ENCODE measurements at places on chromosomes 16 and 17.

DNA sequence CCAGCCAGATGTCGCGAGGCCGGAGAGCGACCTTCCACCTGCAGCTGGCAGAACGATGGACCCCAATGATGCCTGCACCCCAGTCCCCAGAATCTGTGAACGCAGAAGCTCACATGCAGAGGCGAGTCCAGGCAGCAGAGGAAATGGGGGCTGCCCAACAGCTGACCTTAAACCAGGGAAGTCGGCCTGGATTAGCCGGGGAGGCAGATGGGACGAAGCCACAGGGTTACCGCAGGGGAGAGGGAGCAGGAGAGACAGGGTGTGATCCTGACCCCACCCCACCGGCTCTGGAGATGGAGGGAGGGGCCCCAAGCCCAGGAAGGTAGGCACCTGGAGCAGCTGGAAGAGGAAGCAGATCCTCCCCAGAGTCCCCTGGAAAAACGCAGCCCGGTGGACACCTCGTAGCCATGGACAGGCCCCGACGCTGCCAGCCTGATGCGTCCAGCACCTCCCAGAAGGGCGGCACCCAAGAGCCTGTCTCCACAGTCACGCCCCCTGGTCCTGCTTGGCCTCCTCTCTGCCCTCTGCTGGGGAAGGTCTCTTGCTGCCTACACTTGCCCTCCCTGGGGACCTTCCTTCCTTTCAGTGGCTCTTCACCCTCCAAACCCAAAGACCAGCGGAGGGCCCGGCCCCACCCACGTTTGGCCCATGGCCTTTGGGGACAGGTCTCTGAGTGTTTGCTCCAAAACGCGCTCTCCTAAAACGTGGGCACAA is 37.3 kb downstream of the PIEZO1 start:
- DNase-seq, result peak; percentile 94

DNA sequence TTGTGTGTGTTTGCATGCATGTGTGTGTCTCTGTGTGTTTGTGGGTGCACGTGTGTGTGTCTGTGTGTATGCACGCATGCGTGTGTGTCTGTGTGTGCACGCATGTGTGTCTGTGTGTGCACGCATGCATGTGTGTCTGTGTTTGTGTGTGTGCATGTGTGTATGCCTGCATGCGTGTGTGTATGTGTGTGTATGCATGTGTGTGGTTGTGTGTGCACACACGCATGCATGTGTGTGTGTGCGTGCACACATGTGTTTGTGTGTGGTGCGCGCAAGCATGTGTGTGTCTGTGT is 239.9 kb upstream of the TNRC6C start:
- no peak for DNase-seq

DNA sequence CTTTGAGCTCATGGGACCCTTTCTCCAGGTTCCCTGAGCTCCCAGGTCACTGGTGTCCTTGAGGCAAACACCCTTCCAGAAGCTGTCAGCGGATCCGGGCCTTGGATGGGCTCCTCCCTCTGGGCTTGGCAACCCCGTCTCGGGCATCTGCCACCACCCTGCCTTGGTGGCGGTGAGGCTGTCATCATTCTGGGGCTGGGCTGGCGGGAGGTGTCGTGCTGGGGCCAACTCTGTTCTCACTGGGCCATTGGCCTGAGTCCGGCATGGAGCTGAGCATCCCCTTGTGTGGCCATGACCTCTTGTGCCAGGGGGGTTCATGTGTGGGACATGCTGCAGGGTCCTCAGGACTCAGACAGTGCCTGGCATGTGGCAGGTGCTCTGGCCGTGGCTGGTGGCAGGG is 197.6 kb downstream of the LAT start:
- no peak for DNase-seq

- DNase-seq, result no peak
These were observed 9.2 kb downstream of the MPV17L start for GRCh38 chr16:15404792-15405191.

Data from T47D (cell line).